Neural crest cell (in vitro differentiated cells): ENCODE measurements at places on chromosomes 2 and 18. TPM values are rescaled to one million over a fixed set of nuclear protein-coding genes. Genes with fewer than 3 reads are reported as not detected.
A peak's percentile ranks its signal among the peaks of the same experiment; 100 is the strongest.

GRCh38 chr2:45925026-45925425, 273.6 kb downstream of the PRKCE start:
- H3K27me3 ChIP-seq = no peaks in the 10 kb centered on the region
- H3K4me3 ChIP-seq = no peak overlapping the region
- no peak for DNase-seq
- H3K36me3 ChIP-seq = no peaks in the 10 kb centered on the region
- no peak overlapping the region for H3K27ac ChIP-seq

The MYO5B gene
- 0.25 and 0.40 TPM in 2 replicates for total RNA-seq

GRCh38 chr2:164778723-164779122, 62.9 kb downstream of the COBLL1 start:
- H3K4me1 ChIP-seq = no peaks in the 10 kb centered on the region
- DNase-seq = no peak
- no peak overlapping the region for H3K4me3 ChIP-seq
- no peaks in the 10 kb centered on the region for H3K27me3 ChIP-seq
- no peak overlapping the region for H3K27ac ChIP-seq

GRCh38 chr18:11752116-11752911, 63.2 kb downstream of the GNAL start:
- peak overlapping the region; percentile 81 for H3K4me3 ChIP-seq
- peak; percentile 12 for DNase-seq
- H3K36me3 ChIP-seq = peaks cover 7% of the 10 kb centered on the region
- H3K4me1 ChIP-seq = peaks cover 23% of the 10 kb centered on the region
- no peak overlapping the region for H3K27ac ChIP-seq

- H3K36me3 ChIP-seq = no peaks in the 10 kb centered on the region
- H3K4me1 ChIP-seq = peaks cover 4% of the 10 kb centered on the region
- no peak for DNase-seq
Observed at GRCh38 chr2:10036095-10036884, 7.1 kb upstream of the KLF11 start.

DNA sequence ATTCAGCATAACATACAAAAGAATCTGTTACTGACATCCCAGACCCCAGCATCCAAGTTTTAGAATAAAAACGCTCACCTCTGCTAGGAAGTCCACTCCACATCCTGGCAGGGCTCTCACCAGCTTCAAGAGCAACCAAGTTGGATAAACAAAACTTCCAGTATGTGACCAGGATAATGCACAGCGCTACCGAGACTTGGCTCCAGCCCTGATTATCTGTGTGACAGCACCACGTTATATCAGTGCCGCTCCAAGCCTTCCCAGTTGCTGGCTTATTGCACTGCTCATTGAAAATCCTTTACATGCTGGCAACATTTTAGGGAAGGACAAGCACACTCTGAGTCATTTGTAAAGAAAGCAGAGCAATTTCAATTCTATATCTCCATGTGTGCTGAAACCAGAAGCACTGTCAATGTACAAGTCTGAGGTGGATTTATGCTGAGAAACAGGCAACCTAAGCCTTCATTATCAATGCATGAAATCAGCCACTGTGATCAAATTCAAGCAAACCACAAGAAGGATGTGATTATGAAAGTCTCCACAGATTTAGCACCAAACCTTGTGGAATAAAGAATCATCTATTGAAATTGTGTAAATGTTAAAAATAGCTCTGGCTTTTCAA, 115.7 kb downstream of the ZNF385B start:
- no peak overlapping the region for H3K27ac ChIP-seq
- no peak for DNase-seq
- H3K36me3 ChIP-seq = no peaks in the 10 kb centered on the region
- no peaks in the 10 kb centered on the region for H3K27me3 ChIP-seq

The VIT gene
- total RNA-seq = not detected in 2 replicates

The GAL3ST2 gene
- 0.28 TPM in 1 of 2 replicates, not detected in the other for total RNA-seq

The AMER3 gene
- 1.3 and 1.4 TPM in 2 replicates for total RNA-seq

The SP9 gene
- total RNA-seq = 1.9 TPM in 2 replicates

DNA sequence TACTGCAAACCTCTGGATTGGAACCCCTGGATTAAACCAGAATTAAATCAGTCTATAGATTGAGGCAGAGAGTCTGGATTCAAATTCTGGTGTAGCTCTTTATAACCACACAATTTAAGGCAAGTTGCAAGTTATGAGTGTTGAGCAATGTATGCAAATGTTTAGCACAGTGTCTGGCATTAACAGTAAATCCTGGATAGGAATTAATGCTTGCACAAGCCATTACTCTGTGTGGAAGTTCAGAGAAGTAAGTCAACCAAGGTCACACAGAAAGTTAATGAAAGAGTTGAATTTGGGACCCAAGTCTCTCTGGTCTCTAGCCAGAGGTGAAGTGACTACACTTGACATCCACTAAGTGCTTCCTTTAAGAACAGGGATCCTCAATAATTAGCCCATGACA, 2.0 kb upstream of the MARCO start:
- no peak overlapping the region for H3K4me3 ChIP-seq
- H3K4me1 ChIP-seq = no peaks in the 10 kb centered on the region
- H3K27ac ChIP-seq = no peak overlapping the region
- peaks cover 28% of the 10 kb centered on the region for H3K27me3 ChIP-seq
- H3K36me3 ChIP-seq = no peaks in the 10 kb centered on the region
- no peak for DNase-seq

DNA sequence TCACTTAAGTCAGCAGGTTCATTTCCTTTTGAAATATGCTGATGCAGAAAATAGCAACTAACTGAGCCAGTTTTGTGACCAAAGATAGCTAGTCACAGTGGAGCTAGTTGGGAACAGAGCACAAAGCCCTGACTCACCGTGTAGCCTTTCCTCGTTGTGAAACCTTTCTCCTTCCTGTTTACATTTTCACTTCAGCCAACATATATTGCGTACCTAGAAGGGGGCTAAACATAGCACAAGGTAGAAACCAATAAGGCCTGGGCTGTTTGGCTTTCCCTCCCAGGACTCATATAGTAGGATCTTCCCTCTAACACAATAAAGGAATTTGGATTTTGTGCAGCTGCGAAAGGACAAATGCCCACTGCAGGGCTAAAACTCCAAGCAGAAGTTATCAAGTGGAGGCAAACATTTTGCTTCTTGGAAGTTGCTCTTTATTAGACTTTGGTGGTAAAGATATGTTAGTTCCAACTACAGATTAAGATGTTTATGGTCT, 24.5 kb upstream of the LPIN2 start:
- DNase-seq = no peak
- no peaks in the 10 kb centered on the region for H3K27me3 ChIP-seq
- H3K27ac ChIP-seq = no peak overlapping the region
- peaks cover 11% of the 10 kb centered on the region for H3K4me1 ChIP-seq
- H3K4me3 ChIP-seq = no peak overlapping the region
- no peaks in the 10 kb centered on the region for H3K36me3 ChIP-seq

DNA sequence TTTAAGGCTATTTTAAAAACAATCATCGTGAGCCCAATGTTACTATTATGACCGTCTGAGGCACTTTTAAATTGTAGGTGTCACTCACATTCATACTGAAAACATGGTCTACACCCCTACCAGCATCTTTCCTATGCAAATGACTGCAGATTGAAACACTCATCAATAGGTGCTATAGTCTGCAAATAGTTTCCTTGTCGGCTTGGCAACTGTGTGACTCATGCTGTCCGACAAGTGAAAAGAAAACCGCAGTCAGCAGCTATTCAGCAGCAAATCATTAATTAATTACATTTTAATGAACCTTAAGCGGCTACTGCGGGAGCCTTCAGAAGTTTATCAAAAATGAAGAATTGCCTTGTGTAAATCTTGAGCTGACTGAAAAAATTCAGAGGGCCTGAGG, 134.4 kb downstream of the FIGN start:
- no peaks in the 10 kb centered on the region for H3K36me3 ChIP-seq
- no peaks in the 10 kb centered on the region for H3K27me3 ChIP-seq
- H3K4me3 ChIP-seq = peak overlapping the region; percentile 17
- H3K4me1 ChIP-seq = peaks cover 68% of the 10 kb centered on the region
- DNase-seq = no peak

- DNase-seq = no peak
- H3K36me3 ChIP-seq = peaks cover 3% of the 10 kb centered on the region
- H3K4me3 ChIP-seq = peak overlapping the region; percentile 89
- peaks cover 58% of the 10 kb centered on the region for H3K4me1 ChIP-seq
- H3K27ac ChIP-seq = no peak overlapping the region
Observed at GRCh38 chr2:96205888-96206287, 2.7 kb downstream of the STARD7 start.

The ZBTB7C gene
- 0.45 and 0.61 TPM in 2 replicates for total RNA-seq

DNA sequence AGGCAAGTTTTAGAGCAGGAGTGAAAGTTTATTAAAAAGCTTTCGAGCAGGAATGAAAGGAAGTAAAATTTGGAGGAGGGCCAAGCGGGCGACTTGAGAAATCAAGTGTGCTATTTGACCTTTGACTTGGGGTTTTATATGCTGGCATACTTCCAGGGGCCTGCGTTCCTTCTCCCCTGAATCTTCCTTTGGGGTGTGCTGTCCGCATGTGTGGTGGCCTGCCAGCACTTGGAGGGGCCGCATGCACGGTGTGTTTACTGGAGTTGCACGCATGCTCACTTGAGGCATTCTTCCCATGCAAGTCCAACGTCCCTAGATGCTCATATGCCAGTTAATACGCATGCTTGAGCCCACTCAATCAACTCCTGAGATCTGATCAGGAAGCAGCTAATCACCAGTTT, 78.3 kb upstream of the MAP4K4 start:
- no peak for DNase-seq
- no peak overlapping the region for H3K4me3 ChIP-seq
- no peaks in the 10 kb centered on the region for H3K27me3 ChIP-seq
- H3K27ac ChIP-seq = no peak overlapping the region
- H3K36me3 ChIP-seq = no peaks in the 10 kb centered on the region

- no peaks in the 10 kb centered on the region for H3K4me1 ChIP-seq
- peaks cover 3% of the 10 kb centered on the region for H3K27me3 ChIP-seq
- no peak for DNase-seq
- H3K36me3 ChIP-seq = no peaks in the 10 kb centered on the region
- H3K4me3 ChIP-seq = no peak overlapping the region
Observed at GRCh38 chr2:122322815-122323214, 567.4 kb downstream of the TSN start.

The CYP1B1 gene
- 16.4 and 17.5 TPM in 2 replicates for total RNA-seq

The UNC80 gene
- total RNA-seq = 2.5 and 2.8 TPM in 2 replicates

GRCh38 chr2:169415233-169415748, 53.0 kb upstream of the LRP2 start:
- H3K4me3 ChIP-seq = no peak overlapping the region
- no peak overlapping the region for H3K27ac ChIP-seq
- DNase-seq = no peak
- no peaks in the 10 kb centered on the region for H3K4me1 ChIP-seq
